ENCODE measurements at places on chromosomes 11 and 22.
A peak's percentile ranks its signal among the peaks of the same experiment; 100 is the strongest.

GRCh38 chr11:70072861-70073755 lies 5.0 kb upstream of the ANO1 start:
- DNase-seq: no peak

GRCh38 chr11:106848526-106848925 lies 169.8 kb downstream of the GUCY1A2 start:
- no peak for DNase-seq

GRCh38 chr11:119421351-119421750 lies 1.6 kb downstream of the THY1 start:
- DNase-seq: no peak

- DNase-seq: peak; percentile 35
Measured at GRCh38 chr11:75867778-75868374, 52.9 kb downstream of the UVRAG start.

GRCh38 chr22:23509571-23510302 lies 70.4 kb downstream of the IGLL1 start:
- no peak for DNase-seq

DNA sequence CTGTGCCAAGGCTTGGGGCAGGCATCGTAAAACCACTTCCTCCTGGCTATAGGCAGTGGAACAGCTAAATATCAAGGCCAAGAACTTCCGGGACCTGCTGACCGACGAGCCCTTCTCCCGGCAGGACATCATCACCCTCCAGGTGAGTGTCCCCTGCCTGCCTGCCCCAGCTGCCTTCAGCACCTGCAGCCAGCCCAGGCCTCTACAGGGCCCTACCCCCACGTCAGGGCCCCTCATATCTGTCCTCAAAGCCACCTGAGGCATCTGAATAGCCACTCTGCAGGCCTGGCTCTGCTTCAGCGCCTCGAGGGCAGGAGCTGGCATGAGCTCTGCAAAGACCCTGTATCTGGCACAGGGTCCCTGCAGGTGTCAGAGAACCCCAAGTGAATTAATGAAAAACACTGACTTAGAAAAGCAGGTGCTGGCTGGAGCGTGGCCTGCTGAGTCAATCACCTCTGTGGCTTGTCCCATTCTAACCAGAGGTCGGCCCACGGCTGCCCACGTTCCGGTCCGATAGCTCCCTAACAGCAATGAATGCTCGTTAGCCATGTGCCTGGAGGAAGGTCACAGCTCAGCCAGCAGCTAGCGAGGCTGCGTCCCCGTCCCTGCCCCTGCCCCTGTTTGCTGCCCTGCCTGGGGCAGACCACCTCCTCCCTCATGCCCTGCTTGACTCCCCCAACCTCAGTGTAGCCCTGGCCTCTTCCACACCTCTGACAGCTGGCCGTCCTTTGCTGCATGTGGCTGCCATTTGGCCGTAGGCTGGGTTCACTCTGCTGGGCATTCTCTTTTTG lies 16.8 kb downstream of the PPIL2 start:
- DNase-seq: no peak

DNA sequence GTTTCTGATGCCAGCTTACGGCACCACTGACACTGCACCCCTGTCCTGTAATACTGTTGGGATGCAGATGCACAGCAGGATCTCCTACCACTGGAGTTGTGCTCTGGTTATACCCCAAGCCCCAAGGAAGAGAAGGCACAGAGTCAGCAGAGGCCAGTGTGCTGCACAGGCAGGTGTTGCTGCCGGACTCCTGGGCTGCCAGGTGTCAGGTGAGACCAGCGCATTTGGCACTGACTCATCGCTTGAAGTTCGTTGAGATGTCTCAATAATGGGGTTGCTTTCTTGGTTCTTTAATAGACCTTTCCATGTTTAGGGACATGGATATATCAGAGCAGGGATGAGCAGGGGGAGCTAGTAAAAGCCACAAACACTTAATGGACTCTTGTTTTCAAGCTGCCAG lies 75.7 kb upstream of the TTC12 start:
- no peak for DNase-seq

DNA sequence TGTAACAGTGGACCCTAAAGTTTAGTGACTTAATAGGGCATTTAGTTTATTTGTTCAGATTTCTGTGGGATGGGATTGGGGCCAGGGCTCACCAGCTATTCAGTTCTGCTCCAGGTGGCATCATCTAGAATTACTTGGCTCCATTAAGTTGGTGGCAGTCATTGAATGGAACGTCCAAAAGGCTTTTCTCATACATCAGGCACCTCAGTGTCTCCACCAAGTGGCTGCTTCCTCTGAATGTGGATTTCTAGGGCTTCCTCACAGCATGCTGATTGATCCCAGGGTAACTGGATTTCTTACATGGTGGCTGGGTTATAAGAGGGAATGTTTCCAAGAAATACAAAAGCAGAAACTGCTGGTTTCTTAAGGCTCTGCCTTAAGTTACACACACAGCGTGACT lies 34.7 kb downstream of the USP47 start:
- DNase-seq: no peak

- no peak for DNase-seq
Measured at GRCh38 chr11:94793002-94793401, 24.8 kb downstream of the AMOTL1 start.
